ENCODE measurements at places on chromosomes 5 and 9.
A peak's percentile ranks its signal among the peaks of the same experiment; 100 is the strongest.

- peak; percentile 83 for DNase-seq
Measured at GRCh38 chr5:10621832-10622231, 58.0 kb downstream of the ANKRD33B start.

DNA sequence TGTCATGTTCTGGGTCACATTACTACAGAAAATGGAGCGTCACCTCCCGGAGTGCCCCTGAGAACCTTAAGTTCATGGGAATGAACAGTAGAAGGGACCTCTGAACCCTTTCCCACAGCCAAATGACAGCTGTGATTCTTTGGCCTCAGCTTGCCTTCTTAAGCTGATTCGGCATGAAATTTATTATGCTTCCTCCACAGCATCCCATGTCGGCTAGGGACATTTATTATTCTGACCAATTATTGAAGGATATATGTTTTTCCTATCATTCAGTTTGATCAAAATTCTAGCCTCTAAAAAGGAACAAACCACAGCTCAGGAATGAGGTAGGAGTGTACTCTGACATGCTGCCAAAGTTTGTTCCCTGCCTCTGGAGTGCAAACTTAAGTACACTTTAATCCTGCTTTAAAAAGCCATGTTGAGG is 440.6 kb downstream of the CETN3 start:
- DNase-seq, result no peak

- no peak for DNase-seq
Measured at GRCh38 chr9:3648266-3648665, 122.5 kb upstream of the RFX3 start.

DNA sequence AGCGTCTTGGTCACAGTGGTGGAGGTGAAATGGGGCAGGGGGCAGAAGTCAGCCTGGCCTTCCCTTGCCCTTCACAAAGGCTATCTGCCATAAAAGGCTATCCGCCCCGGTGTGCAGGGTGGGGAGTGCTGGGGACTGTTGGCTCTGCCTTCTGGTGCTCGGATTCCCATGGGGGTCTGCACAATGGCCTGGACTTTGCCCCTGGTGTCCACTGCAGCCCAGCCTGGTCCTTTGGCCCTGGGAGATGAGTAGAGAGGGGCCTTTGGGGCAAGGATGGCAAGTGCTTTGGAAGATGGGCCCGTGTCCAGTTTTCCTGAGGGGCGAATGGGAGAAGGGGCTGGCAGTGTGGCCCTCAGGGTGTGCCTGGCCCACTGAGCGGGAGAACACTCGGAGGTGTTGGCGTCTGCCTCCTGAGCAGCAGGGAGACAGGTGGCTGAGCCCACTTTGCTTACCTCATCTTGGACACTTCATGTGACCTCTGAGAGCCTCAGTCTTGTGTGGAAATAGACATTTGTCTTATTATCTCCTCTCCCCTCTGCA is 69.9 kb downstream of the HSPA4 start:
- DNase-seq, result no peak

DNA sequence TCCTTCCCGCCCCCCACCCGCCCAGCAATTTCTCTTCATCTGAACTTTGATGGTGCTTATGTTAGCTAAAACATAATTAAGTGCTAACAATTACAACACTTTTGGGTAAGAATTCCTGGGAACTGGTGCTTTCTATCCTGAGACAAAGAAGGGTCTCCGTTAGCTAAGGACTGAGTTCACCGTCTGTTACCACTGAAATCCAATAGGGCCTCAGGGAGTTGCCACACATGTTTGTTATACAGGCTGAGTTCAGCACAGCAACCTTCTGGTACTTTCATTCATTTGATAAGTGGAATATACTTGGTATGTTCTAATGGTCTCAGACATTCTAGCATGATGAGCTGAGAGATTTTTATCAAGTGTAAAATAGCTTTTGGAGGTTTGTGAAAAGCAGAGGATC is 437.9 kb downstream of the EFNA5 start:
- no peak for DNase-seq

GRCh38 chr5:140631036-140631417 is 1.9 kb downstream of the CD14 start:
- DNase-seq, result peak; percentile 64

GRCh38 chr9:135618866-135619598 is 20.3 kb downstream of the GLT6D1 start:
- DNase-seq, result no peak

DNA sequence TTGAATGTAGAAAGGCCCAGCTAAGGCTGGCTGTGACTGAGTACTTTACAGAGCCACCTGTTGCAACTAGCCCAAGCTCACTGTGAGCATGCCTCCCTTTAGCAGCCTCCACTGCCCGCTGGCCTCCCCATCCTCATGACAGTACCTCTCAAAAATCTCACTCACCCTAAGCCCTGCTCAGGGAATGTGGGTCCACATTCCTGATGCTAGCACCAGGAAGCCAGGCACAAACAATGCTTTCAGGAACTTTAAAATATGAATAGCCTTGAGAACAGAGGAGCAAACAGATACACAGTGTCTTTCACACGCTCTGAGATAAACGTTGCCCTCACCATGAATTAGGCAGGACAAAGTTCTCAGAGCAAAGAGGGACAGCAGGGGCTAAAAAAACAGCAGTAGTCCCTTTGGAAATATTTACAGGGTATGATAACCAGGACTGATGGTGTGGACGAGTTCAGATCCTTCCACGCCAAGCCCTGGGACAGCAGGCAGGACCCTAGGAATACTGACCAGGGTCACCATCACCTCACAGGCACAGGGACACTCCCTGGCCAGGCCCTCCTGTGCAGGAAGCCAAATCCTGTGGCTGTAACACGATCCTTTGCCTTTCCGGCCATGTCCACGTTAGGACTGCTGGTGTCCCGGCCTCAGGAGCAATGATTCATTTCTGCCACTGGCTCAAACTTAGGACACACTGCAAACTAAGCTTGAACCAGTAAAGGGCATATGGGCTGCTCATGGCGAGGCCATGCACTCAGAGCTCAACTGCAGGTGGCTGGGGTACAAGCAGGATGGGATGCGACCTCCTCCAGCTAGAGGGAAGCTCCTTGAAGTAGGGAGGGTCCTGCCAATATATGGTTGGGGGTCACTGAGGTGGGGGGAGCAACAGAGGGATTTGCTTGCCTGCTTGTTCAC is 9.6 kb downstream of the ACSL6 start:
- DNase-seq, result peak; percentile 31

DNA sequence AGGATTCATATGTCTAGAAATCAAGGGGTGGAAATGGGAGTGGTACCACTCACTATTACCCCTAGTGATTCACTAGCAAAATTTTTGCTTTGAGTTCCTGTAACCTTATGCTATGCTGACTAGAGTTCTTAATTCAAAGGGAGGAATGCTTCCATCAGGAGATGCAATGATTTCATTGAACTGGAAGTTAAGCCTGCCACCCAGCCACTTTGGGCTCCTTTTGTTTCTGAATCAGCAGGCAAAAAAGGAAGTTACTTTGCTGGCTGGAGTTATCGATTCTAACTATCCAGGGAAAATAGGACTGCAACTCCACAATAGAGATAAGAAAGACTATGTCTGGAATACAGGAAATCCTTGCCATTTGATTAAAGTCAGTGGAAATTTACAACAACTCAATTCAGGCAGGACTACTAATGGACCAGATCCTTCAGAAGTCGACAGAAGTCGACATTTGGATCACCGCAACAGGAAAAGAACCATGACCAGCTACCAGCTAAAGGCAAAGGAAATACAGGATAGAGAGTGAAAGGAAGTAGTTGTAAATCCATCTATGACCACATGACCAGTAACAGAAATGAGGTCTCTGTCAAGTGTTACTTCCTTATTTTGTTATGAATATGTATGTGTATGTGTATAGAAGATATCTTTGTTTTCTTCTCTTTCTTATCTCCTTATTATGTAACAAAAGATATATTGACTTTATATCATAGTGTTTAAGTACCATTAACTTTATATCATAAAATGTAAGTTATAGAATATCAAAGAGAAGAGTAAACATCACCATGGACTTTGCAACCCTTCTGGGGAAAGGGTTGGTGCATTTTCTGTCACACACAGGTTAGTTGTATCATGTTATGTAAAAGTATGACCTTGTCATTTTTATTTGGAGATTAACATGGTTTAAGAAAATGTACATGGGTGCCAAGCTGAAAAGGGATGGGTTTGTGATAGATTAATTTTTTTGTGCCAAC is 198.7 kb upstream of the HAPLN1 start:
- DNase-seq, result peak; percentile 16

DNA sequence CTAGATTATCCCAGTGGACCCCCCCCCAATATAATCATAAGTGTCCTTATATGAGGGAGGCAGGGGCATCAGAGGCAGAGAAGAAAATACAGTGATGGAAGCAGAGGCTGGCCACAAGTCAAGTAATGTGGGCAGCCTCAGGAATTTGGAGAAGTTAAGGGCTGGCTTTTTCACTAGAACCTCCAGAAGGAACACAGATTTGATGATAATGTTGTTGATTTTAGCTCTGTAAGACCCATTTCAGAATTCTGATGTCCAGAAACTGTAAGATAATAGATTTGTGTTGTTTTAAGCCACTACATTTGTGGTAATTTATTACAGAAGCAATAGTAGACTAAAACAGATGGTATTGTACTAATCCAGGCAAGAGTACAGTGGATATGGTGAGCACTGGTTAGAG is 36.3 kb upstream of the LRRTM2 start:
- no peak for DNase-seq

- DNase-seq, result no peak
Measured at GRCh38 chr9:135198144-135198543, 110.7 kb downstream of the OLFM1 start.

- no peak for DNase-seq
Measured at GRCh38 chr5:35679357-35679756, 61.7 kb downstream of the SPEF2 start.

- no peak for DNase-seq
Measured at GRCh38 chr9:34555002-34555348, 32.2 kb upstream of the ENHO start.

GRCh38 chr9:94891183-94891582 is 164.7 kb downstream of the AOPEP start:
- DNase-seq, result no peak

GRCh38 chr5:17114233-17114632 is 103.2 kb upstream of the BASP1 start:
- DNase-seq, result no peak

GRCh38 chr9:129894120-129894823 is 59.0 kb downstream of the USP20 start:
- no peak for DNase-seq

DNA sequence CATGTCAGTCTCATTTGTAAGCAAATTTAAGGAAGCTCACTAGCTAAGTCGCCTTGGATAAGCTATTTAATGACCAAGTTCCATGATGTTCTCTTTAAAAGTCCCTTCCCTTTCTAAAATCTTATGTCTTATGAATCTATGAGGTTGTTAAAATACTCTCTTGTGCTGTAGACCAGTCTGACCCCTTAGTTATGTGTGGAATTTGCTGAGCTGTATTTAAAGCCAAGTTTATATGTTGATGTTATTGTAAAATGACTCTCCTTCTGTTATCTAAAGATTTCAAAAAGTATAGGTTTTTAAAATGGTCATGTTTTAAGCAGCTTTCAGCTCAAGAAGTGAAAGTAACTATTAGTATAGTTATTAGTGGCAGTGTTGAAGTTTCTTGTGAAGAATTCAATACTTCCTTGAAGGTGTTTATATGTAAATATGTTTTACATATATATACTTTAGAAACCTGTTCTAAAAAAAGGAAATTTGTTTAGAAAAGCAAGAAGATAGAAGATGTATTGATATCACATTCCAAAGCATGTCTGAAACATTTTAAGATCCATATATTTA is 92.2 kb downstream of the CDC42SE2 start:
- DNase-seq, result no peak

- peak; percentile 83 for DNase-seq
Measured at GRCh38 chr5:94545870-94546625, 72.4 kb downstream of the KIAA0825 start.

DNA sequence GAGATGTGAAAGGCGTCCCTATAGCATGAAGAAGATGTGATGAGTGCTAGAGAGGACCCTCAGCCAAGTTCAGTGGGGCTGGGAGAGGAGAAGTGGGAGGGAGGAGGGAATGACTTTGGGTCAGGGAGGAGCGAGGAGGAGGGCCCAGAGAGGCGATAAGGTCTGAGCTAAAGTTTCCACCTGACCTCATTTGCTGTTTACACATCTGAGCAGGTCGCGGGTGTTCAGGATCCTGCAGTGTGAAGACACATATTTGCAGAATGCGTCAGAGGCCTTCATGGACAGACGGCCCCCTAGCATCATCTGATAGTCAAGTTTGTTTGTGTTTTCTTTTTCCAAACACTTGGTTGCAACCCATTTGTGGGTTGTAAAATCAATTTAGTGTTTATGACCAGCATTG is 18.9 kb upstream of the IGFBPL1 start:
- no peak for DNase-seq

- DNase-seq, result peak; percentile 74
Measured at GRCh38 chr5:89293810-89294209, 410.8 kb upstream of the MEF2C start.

DNA sequence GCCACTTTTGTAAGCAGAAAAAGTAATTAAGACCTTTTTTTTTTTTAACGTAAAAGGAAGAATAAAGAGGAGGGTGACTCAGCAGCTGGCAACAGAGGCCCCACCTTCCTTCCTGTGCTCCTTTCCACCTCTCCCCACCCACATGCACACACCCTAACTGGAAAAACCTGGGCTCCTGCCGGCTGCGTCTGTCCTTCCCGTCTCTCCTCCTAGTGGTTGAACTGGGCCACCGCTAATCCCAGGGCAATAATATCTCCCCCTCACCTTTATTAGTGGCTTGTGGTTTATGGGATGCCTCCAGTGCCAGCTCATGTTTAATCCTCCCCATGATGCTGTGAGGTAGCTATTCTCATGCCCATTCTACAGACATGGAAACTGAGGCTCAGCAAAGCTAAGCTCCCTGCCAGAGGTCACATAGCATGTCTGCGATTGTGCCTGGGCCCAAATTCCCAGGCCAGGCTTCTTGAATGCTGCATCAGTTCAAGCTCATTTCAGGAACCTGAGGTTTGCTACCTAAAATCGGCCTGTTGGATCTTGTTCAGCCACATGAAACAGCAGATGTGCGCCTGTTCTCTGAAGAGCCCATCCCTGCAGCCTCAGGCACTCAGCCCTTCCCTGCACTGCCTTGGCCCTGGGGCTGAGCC is 60.9 kb upstream of the IL17B start:
- no peak for DNase-seq

DNA sequence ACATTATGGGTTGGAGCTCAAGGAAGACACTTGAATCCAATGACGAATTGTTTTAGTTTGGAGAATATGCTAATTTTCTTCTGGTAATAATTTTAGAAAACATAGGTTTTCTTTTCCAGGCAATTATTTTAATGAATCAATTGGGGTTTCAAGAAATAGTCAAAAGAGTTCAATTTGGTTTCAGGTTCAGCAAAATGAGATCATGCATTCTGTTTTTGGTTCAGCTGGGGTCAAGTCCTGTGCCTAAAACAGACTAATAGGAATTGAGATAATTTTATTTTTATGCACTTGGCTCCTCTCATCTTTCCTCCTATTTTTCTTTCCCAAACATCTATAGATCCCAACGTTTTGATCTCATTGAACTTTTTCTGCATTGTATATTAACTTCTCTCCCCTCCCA is 596.8 kb downstream of the RAB3C start:
- no peak for DNase-seq

GRCh38 chr9:129259375-129259774 is 81.3 kb upstream of the IER5L start:
- no peak for DNase-seq

Data from NB4 (cell line).